ENCODE measurements at places on chromosomes 2 and 18.

DNA sequence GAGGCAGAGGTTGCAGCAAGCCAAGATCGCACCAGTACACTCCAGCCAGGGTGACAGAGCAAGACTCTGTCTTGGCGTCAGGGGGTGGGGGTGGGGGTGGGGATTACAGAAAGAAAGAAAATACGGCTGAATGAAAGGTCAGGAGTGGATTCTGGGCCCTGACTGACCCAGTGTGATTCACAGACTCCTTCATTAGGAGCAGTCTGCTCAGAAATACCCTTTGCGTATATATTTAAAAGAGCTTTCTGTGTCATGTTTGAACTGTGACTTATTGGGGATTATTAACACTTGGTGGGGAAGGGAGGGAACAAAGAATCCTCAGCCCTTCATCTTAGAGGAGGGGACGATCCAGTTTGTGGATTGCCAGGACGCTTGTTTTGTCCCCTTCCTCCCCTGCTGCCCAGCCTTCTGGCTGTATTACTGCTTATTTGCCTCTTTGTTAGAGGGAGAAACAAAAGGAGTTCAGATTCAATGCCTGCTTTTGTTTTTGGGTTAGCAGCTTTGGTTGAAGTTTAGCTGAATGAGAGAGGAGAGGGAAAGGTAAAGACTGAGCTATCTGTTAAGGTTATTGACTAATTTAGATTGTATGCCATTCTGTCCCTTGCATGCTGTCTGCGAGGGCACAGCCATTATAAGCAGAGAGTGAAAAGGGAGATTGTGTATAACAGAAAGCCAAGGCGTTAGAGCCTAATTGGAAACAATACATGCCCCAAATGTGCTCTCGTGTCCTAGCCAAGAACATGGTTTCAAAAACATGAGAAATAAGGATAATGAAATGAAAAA is 118.3 kb downstream of the FMNL2 start:
- no peak for DNase-seq

DNA sequence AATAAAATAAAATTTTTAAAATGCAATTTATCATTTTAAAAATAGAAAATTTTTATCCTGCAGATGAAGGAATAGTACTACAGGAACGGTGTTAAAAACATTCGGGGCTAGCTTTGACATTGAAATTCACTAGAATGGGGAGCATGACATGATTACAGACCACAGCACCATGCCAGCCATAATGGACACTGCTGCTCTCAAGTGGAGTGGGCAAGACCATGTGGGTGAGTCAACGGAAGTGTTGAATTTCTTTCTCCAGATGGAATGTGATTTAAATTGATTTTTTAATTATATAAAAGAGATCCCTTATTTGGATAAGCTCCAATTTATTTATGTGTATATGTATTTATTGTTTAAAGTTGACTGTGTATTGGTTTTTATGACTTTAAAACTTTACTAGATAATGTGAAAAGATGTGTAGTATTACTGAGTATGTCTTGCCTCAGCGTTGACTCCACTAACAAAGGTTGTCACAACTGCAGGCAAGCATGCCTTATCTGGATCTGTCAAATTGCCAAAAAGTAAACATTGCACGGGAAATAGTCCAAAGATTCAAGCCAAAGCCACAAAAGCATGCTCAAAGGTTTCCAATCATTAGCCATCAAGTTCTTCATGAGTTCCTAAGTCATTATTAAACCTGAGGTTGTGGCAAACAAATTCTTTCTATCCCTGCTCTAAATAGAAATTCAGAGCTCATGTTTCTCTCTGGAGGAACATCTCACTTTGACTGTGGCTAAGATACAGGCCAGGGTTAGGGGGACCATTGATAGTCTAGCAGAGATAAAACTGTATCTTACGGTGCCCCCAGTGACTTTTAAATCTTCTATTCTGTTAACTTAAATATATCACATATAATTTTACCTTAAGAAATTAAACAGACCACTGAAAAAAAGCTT is 536.9 kb downstream of the TMX3 start:
- DNase-seq, result no peak

DNA sequence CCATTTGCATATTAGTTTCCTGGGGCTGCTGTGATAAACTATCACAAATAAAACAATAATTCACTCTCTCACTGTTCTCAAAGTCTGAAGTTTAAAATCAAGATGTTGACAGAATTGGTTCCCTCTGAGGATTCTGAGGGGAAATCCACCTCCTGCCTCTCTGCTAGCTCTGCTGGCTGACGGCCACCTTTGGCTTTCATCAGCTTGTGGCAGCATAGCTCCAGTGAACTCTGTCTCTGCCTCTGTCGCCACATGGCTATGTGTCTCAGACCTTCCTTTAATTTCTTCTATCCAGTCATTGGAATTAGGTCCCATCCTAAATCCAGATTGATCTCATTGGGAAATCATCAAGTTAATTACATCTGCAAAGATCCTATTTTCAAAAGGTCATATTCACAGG is 38.9 kb upstream of the TRIM43 start:
- no peak for DNase-seq

GRCh38 chr2:24082787-24083566 is 1.7 kb downstream of the TP53I3 start:
- no peak for DNase-seq

- DNase-seq, result no peak
Measured at GRCh38 chr18:10565835-10566234, 40.0 kb downstream of the NAPG start.

- no peak for DNase-seq
Measured at GRCh38 chr2:233000886-233001750, 11.9 kb downstream of the NGEF start.

GRCh38 chr2:171688129-171688465 is 828 bp downstream of the DYNC1I2 start:
- no peak for DNase-seq

- no peak for DNase-seq
Measured at GRCh38 chr18:79965119-79965902, 868 bp downstream of the HSBP1L1 start.

GRCh38 chr2:42303252-42303651 is 57.8 kb downstream of the COX7A2L start:
- DNase-seq, result no peak

- DNase-seq, result no peak
Measured at GRCh38 chr2:193845604-193846003, 1650.9 kb upstream of the TMEFF2 start.

- no peak for DNase-seq
Measured at GRCh38 chr2:85655961-85656417, 12.0 kb downstream of the SFTPB start.

DNA sequence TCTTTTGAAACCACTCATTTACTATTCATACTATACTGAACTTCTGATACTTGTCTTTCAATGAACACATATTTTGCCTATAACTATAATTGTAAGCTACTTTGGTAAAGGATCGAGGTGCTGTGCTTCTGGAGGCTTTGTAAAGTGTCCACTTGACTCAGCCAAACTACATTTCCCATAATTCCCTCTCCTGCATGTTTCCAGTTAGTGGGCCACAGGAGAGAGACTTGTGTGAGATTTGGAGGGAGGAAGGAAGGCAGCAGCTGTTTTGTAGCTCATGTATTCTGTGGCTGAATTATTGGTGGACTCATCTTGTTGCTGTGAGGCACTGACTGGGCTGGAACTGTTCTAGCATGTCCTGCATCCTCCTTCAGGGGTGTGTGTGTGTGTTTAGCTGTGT is 328.8 kb downstream of the ARL6IP6 start:
- DNase-seq, result no peak

DNA sequence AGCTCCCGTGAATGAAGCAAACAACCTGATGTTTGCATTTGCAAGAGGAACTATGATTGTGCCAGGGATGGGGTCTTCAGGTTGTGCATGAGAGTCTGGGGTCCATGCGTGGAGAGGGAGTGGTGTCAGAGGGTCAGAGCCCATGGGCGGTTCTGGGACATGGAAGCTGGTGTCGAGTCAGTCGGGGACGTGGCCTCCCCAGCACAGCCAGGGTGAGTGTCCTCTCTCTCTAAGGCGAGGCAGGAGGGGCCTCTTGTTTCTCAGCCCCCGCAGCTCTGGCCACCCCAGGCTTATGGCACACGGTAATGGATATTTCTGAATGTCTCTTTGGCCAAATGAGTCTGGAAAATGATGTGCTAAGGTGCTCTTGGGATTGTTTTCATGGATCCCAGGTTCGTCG is 118.6 kb downstream of the RTP5 start:
- DNase-seq, result no peak

- no peak for DNase-seq
Measured at GRCh38 chr18:57087644-57088376, 59.1 kb upstream of the BOD1L2 start.

- DNase-seq, result no peak
Measured at GRCh38 chr2:221817878-221818277, 245.8 kb upstream of the EPHA4 start.

GRCh38 chr2:27154488-27154887 is 5.7 kb downstream of the TCF23 start:
- no peak for DNase-seq

DNA sequence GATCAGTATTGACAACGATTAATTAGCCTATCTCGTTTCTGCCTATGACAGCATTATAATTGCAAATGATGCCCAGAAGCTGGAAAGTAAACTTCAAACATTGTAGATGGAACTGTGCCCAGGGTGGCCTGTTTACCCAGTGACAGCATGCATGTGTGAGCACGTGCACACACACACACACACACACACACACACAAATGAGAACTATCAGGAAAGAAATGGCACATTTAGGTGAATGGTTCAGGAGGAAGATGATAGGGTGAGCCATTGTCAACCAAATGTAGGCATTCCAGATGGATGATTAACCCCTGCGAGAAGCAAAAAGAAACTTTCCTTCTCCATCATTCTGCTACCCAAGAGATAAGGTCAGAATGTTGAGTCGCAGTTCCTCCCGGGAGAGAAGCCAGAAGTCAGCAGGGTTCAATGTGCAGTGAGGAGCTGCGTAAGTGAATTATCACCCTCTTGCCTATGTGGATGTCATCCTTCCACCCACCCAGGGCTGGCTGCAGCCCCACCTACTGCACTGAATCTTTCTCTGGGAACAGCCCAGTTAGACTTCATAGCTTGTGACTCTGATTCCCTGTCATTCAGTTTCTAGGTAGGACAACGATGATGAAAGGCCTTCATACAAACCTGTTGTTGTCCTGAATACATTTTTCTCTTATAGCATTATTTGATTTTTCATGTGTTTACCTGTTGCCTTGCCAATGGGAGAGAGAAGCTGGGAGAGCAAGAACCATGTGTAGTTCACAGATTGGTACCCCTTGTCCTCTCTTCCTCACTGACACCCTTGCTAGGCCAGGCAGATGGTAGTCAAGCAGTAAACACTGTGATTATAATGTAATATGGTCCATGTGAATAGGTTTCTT is 3.5 kb upstream of the APOB start:
- no peak for DNase-seq

GRCh38 chr2:106531676-106532214 is 44.6 kb downstream of the CD8B2 start:
- no peak for DNase-seq

DNA sequence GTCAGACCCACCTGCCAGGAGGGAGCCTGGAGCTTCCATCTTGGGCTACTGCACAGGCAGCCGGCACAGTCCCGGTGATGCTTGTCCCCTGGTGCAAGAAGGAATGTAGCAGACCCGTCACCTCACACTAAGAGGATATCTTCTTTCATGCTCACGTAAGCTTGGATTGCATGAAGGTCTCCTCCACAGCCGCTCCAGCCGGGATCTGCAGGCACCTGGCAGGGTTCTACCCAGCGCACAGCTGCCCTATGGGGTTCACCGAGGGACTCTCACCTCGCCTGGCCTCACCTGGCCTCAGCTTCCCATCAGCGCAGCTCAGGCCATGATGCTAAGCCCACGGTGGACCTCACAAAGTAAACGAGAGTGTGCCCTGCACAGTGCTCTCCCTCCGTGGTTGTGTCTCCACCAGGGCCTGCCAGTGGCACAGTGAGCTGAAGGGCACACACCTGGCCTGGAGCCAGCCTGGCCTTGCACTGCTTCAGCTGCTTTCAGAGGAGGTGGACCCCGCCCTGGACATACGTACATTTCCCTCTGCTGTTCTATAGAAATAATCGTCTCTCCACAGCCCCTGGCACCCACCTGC is 239.1 kb downstream of the SEPTIN10 start:
- no peak for DNase-seq

GRCh38 chr2:112183327-112184025 is 45.3 kb downstream of the FBLN7 start:
- DNase-seq, result no peak

- DNase-seq, result no peak
Measured at GRCh38 chr18:77066689-77067088, 65.9 kb downstream of the MBP start.

- DNase-seq, result no peak
Measured at GRCh38 chr18:75164479-75164878, 44.5 kb downstream of the PTGR3 start.

GRCh38 chr2:189466656-189467055 is 25.4 kb downstream of the WDR75 start:
- no peak for DNase-seq

GRCh38 chr2:191262436-191262835 is 17.2 kb downstream of the MYO1B start:
- no peak for DNase-seq

DNA sequence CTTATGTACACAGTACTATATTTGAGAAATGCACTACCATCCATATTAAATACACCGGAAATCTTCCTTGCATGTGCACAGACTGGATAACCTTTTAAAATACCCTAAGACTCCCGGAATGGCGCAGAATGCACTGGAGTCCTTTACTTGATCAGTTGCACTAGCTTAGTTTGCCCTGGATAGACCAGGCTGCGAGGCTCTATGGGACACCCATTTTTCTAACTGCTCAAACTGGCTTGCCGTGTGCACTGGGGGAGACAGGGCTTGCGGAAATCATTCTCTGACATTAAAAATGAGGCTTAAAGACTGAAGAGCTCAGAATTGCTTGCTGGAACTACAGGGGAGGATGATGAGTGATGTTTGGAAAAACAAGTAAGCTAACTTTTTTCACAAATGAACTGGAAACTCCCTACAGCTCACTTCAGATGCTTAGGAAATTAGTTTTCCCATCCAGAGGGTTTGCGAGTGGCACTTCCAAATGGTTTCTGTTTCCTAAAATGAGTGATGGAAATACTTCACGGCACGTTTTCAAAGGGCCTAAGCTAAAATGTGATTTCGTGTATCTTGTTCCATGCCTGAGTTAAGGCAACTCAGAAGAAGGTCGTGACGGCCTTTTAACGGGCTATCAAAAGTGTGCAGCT is 2.7 kb downstream of the NCK2 start:
- no peak for DNase-seq

- no peak for DNase-seq
Measured at GRCh38 chr2:42781181-42781580, 11.2 kb downstream of the HAAO start.

Data from cortex of kidney (tissue), 1 donor.